ENCODE measurements at places on chromosomes 12 and 14.

DNA sequence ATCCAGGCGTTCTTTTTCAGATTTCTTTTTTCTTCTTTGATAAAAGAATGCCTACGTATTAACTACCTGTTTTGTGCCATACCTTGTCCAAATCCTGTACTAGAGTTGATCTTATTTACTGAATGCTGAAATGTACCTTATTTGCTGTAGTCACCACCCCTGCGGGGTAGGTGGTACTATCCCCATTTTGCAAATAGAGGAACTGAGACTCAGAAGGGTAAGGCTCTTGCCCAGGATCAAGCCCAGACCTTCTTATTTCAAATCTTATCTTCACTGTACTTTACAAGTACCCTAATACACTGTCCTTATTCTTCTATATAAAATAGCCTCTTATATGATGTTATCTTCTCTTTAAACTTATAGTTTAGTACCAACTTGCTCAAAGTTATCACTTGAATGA, 206.5 kb downstream of the SLC41A2 start:
- no peak for DNase-seq

DNA sequence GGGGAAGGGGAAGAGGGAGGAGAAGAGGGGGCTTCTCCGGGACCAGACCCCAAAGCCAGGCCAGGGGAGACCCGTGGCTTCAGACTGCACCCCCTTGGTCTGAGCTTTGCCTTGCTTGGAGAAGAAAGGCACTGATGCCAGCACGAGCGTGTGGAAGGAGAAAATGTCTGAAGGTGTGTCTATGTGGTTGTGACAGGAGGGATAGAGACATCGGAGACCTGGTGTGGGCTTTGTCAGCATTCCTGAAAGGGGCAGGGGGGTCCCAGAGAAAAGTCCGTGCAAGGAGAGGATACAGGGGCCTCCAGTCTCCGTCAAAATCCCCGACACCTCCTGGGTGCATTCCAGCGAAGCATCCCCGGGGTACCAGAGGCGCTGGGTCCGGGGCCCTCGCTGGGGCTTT, 139.0 kb upstream of the LHX5 start:
- DNase-seq, result no peak

- peak; percentile 69 for DNase-seq
Observed at GRCh38 chr12:80937391-80938238, at the start of gene LIN7A. Gene LIN7A (minus strand): TSS chr12:80937934. CDS start chr12:80937722, 212 bp downstream.

DNA sequence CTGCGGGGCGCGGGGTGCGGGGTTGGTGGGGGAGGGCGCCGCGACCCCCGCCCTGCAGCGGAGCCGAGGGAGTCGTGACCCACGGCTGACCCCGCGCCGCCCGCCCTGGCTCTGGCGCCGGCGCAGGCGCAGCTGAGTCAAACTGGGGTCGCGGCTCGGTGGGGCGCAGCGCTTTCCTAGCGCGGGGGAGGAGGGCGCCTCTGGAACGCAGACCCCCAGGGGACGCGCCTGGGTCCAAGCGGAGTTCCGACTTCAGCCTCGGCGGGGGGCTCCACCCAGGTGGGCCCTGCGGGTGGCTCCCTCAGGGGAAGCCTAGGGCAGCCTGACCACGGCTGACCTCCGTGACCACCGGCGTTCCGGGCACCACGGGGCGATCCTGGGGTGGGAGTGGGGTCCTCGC, 467 bp upstream of the ANHX start:
- DNase-seq, result no peak

DNA sequence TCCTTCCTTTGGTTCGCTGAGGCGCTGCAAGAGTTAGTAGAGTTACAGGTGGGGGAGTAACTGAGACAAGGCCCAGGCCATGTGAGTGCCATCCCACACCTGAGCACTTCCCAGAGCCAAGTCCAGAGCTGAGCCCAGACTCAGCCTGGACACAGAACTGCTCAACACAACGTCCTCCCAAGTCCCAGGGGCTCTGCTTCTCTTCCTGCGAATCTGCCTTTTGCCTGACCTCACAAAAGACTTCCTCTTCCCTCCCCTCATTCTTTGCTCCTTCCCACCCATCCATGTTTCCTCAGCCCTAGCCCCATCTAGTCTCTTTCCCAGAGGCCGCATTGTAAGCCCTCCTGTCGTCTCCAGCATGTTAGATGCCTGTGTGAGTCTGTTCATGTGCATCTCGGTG, 16.6 kb upstream of the MCRS1 start:
- DNase-seq, result no peak

GRCh38 chr12:152440-152839, 61.5 kb downstream of the SLC6A12 start:
- DNase-seq, result no peak

GRCh38 chr12:106094304-106094703, 44.5 kb downstream of the NUAK1 start:
- no peak for DNase-seq

GRCh38 chr12:25694072-25694471, 141.0 kb upstream of the LMNTD1 start:
- DNase-seq, result no peak

- DNase-seq, result no peak
Observed at GRCh38 chr12:42639556-42639955, 50.0 kb upstream of the PRICKLE1 start.

DNA sequence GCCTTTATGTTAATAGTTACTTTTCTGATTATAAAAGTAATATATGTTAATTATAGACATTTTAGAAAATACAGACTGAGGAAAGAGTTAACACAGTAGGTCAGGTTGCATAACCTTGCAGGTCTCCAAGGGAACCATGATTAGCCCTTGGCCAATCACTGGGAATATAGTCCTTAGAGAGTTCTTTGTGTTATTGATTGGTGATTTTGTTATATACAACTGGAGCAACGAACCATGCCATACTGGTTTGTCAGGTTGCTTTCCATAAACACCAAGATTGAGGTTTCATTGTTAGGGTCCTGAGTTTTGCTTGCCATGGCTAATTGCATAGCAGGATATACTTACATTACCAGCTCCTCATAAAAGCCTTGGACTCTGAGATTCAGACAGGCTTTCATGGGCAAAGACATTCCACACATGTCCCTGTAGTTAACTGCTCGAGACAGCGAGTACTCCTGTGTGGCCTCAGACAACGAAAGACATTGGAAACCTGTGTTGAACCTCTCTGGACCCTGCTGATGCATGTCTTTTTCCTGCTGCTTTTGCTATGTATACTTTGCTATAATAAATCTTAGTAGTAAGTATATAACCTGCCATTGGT, 33.7 kb downstream of the MAPK1IP1L start:
- no peak for DNase-seq

GRCh38 chr12:58521796-58522195, 398.5 kb downstream of the LRIG3 start:
- DNase-seq, result no peak

- DNase-seq, result no peak
Observed at GRCh38 chr14:90568405-90568804, 171.6 kb downstream of the CALM1 start.

- DNase-seq, result no peak
Observed at GRCh38 chr12:111197376-111197944, 171.4 kb downstream of the PHETA1 start.

GRCh38 chr14:58026967-58027366, 125.0 kb downstream of the ARMH4 start:
- no peak for DNase-seq

GRCh38 chr14:64910847-64911495, 3.3 kb upstream of the CHURC1 start:
- peak; percentile 7 for DNase-seq

- DNase-seq, result peak; percentile 80
Observed at GRCh38 chr12:110971189-110971920, 51.0 kb upstream of the MYL2 start.

- peak; percentile 84 for DNase-seq
Observed at GRCh38 chr14:105473677-105474482, 741 bp upstream of the CRIP2 start.

GRCh38 chr12:30463636-30464035, 232.0 kb downstream of the IPO8 start:
- no peak for DNase-seq

DNA sequence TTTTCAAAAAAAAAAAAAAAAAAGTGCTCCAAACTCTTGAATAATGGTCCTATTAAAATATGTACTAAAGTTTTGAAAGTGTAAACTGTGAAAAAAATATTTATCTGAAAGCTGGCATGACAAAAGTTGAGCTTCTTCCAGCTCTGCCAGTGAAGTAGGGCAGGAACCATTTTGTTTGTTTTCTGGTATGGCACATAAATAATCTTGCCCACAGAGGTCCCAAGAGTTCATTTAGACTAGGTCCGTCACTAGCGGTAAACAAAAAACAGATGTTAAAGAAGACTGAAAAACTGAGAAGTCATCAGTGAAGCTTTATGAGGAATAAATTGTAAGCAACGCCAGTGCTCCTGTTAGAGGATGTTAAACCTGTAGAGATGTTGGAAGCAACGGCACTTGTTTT, 7.0 kb downstream of the ERP27 start:
- no peak for DNase-seq

DNA sequence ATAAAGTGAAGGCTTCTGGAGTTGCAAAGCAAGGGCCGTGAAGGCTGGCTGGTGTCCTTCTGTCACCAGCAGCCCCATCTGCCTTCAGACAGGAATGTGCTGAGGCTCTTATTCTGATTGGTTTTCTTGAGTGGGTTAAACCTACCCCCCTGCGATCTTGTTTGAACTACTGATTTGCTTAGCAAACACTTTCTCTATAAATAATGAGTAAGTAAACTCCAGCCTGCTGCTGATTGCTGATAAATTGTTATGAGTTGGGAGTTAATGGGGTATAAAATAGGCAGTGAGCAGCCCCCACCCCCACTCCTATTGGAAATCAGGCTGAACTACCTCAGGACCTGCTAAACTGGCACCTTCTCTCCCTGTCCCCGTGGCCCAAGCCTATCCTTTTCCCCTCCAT, 146.1 kb upstream of the NOS1 start:
- DNase-seq, result no peak

DNA sequence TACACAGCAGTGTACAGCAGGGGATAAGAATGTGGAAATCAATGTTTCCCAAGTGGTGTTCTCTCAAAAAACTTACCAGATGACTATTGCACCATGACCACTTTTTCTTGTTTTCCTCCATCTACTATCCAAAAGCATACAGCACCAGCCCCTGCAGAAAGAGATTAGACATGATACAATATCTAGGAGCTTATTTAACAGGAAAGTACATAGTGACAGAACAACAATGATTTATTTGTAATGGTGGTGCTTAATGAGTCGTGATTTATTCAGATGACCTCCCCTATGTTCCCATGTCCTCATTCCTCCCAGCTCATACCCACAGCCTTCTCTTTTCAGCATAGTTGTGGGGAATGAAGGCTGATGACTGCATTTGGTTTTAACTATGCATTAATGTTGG, 413.6 kb downstream of the BTG1 start:
- DNase-seq, result no peak

DNA sequence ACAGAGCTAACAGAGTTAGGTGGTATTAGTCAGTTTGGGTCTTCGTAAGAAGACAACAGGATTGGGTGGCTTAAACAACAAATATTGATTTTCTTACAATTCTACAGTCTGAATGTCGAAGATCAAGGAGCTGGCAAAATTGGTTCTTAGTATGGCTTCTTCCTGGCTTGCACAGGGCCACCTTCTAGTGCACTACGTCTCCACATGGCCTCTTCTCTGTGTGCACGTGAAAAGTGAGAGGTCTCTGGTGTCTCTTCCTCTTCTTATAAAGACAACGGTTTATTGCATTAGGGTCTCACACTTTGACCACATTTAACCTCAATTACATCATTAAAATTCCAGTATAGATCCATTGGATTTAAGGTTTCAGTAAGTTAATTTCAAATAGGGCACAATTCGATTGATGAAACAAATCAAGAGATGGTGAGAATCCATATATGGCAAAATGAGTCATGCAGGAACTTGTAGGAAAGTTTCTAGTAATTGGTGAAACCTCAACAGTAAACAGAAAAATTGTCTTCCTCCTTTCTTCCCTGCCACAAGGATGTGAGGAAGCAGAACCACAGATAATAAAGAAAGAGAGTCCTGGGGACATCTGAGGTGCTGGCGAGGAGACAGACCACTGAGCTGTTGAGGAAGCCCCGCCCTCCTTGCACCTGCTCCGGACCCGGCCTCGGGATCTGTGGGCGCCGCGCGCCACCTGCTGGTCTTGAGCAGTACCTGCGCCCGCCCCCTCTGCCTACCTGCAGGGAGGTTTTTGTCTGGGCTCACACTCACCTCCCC, 846.7 kb downstream of the TMEM121 start:
- peak; percentile 25 for DNase-seq

- DNase-seq, result no peak
Observed at GRCh38 chr12:29533815-29534489, 36.5 kb upstream of the OVCH1 start.

DNA sequence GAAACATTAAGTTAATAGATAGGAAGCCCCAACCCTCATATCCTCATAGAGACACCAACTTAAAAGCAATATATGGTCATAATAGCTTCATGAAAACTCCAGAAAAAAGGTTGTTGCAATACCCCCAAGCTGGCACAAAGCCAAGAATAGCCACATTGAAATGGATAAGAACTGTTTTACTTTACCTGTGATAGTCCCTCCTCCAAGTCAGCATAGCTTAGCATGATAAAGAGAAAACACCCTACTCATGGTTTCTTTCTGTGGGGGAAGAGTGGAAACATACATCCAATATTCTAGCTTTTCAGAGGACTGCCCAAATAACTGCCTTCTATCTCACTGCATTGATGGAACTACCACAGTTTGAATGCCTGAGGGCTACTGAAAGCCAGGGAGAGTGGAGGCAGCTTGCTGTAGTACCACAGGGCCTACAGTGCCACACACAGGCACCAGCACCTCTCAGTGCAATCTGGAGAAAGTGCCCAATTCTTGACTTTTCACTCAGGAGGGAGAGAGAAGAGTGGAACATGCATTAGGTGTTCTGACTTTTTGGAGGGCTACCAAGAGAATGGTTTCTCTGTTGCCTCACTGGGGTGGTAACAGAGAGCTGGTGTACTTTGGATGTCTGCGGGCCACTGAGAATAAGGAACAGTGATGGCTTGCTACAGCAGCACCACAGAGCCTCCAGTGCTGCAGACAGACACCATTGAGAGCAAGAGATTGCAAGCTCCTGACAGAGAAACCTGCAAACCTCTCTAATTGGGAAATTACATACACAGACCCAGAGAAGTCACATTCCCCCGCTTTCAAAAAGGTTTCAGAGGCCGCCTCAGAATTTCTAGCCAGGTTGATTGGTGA, 157.1 kb upstream of the GARIN2 start:
- DNase-seq, result no peak

- no peak for DNase-seq
Observed at GRCh38 chr14:98169170-98169587, 1102.8 kb downstream of the BCL11B start.

- no peak for DNase-seq
Observed at GRCh38 chr12:4117386-4118016, 156.1 kb upstream of the CCND2 start.

GRCh38 chr14:21192875-21193535, 37.1 kb upstream of the OR5AU1 start:
- peak; percentile 26 for DNase-seq

- no peak for DNase-seq
Observed at GRCh38 chr14:49512147-49512551, 74.0 kb downstream of the RPS29 start.

DNA sequence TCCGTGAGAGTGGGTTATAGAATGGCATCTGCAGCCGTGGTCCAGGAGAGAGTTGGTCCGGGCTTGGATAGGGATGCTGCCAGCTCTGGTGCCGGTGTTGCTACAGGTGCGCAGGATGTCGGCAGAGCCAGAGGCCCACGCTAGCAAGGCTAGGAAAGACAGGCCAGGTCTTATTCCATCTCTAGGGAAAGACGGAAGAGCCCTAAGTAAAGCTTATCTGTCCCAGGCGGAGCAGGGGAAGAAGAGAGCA, 485 bp upstream of the PSME1 start:
- DNase-seq, result no peak

GRCh38 chr12:85484387-85484786, 204.4 kb downstream of the ALX1 start:
- DNase-seq, result no peak

GRCh38 chr14:78725086-78725485, 554.9 kb downstream of the NRXN3 start:
- no peak for DNase-seq

Data from SK-N-DZ (cell line).